ENCODE measurements at places on chromosomes 12 and 14.

DNA sequence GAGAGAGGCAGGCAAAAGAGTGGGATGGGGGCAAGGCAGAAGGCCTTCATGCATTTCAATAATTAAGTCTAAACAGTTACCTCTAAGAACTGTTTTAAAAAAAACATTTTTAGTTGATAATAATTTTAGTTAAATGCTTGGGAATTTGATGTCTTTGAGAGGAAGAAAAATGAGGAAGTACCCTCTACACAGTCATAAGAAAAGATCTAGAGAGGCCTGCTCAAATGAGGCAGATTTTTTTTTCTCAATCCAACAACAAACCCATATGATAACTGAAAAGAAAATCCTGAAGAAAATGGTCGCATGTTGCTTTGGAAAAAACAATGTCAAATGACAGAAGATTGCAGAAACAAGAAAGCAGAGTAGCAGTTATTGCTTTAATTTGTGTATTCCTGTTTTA, 25.6 kb downstream of the SINHCAF start:
- no peak for DNase-seq

DNA sequence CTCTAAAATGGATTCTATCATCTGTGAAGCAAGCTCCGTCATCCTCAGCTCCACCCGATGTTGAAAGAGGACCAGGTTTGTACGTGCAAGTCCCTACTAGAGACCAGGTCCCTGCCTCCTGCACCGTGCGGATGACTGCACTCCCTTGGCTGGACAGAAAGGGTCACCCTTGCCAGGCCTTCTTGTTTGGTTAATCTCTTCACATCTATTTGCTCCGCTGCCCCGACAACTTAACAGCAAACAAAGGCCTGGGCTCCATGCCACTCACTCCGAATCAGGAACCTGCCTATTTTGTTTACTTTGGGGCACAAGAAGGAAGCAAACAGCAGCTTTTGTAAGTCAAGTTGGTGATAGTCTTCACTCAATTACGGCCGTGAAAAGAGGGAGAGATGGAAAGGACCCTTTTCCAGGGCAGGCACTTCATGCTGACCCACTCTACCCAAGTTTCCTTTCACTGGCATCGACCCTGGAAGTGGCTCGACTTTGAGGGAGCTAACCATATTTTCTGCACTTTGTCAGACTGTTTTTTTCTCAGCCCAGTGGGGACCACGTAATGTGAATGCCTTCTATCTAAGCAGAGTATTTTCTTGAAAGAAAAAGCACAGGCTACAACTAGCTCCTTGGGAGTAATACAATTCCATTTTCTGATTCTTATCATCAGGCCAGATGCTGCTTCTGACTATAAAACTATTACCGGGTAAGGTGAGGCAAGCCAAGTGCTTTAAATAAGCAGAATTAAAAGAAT, 202.6 kb downstream of the FOXN3 start:
- DNase-seq = no peak

- no peak for DNase-seq
Measured at GRCh38 chr12:66620026-66620425, 58.9 kb downstream of the GRIP1 start.

GRCh38 chr14:72172597-72172996, 240.4 kb downstream of the RGS6 start:
- DNase-seq = no peak

All from uterus (tissue), 4 donors.